Fibroblast of skin of right quadriceps (primary cell): ENCODE measurements at places on chromosomes 1 and 21.

- no peak for DNase-seq
Measured at GRCh38 chr1:2258996-2259395, 30.9 kb downstream of the SKI start.

GRCh38 chr1:174058624-174059023 lies 36.5 kb upstream of the RC3H1 start:
- peak; percentile 49 for DNase-seq

GRCh38 chr1:99725996-99726395 lies 40.4 kb downstream of the FRRS1 start:
- DNase-seq = no peak

GRCh38 chr1:19058476-19058797 lies 102.0 kb upstream of the IFFO2 start:
- no peak for DNase-seq

GRCh38 chr1:192530254-192530653 lies 45.3 kb upstream of the RGS1 start:
- DNase-seq = no peak

DNA sequence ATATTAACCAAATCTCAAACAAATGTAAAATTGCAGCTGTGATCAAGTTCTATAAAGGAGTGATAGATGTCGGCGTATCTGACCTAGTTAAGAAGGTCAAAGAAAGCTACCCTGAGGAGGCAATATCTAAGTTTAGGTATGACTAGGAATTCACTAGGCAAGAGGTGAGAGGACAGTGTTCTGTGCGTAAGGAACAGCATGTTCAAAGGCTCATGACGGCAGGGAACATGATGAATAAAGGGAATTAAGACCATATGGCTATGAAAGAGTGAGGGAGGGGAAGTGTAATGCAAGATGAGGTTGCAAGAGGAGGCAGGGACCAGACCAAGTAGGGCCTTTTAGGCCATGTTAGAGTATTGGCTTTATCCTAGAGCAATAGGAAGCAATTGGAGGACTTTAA lies 8.6 kb downstream of the LIX1L start:
- peak; percentile 23 for DNase-seq

- peak; percentile 83 for DNase-seq
Measured at GRCh38 chr21:25496825-25497482, 110.3 kb downstream of the MRPL39 start.

DNA sequence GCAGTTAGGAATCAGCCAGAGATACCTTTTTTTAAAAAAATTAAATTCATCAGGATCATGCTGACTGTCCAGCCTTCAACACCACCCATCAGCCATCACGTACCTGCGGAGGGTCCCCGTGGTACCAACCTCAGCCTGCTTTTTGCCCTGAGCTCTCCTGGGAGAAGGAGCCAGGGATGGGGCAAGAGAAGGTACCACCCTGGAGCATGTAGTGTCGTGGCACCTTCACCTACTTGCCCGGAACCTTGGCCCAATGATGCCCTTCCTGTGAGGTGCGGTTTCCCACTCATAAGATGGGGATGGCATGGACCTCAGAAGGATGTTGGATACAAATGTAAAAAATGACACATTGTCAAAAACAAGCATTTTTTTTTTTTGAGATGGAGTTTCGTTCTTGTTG lies 88.4 kb upstream of the C1orf174 start:
- no peak for DNase-seq

GRCh38 chr1:177082855-177083693 lies 81.4 kb downstream of the ASTN1 start:
- DNase-seq = peak; percentile 83

DNA sequence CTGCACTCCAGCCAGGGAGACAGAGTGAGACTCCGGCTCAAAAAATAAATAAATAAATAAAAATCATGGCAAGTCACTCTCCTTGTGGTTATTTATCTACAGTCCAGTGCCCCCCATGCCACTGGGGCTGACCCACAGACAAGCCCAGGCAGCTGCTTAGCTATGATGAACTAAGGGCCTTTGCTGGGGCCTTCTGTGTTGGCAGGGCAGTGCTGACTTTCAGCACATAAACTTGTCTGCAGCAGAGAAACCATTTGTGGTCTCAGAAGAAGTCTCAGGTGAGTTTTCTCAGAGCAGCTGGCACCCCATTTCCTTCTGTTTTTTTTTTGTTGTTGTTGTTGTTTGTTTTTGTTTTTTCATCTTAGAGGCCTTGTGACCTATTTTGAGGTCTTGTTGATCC lies 20.9 kb upstream of the CFHR4 start:
- no peak for DNase-seq

DNA sequence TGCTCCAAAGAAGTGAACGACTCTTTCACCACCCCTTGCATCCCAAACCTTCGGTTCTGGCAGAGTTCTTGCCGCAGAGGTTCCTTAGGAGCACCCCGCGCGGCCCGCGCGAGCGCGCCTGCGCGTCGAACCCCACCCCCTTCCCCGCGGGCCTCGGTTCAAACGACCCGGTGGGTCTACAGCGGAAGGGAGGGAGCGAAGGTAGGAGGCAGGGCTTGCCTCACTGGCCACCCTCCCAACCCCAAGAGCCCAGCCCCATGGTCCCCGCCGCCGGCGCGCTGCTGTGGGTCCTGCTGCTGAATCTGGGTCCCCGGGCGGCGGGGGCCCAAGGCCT lies at the start of gene C1orf56:
Gene C1orf56 (plus strand): TSS at position 161 of the 334 bp plus-strand sequence. CDS start 97 bp downstream, at position 258.
- peak; percentile 62 for DNase-seq

DNA sequence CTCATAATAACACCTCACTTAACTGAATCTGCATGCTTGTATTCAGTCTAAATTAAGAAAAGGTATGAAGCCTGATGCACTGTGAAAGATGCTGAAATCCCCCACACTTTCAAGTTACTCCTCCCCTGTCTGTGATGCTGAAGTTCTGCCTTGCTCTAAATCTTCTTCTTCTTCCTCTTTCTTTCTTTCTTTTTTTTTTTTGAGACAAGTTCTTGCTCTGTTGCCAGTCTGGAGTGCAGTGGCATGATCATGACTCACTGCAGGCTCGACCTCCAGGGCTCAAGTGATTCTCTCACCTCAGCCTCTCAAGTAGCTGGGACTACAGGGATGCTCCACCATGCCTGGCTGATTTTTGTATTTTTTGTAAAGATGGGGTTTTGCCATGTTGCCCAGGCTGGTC lies 231.0 kb upstream of the B3GALT2 start:
- DNase-seq = peak; percentile 20

- DNase-seq = no peak
Measured at GRCh38 chr21:41254090-41254700, 62.4 kb upstream of the FAM3B start.

GRCh38 chr1:76666499-76666898 lies 200.8 kb upstream of the ST6GALNAC5 start:
- no peak for DNase-seq

DNA sequence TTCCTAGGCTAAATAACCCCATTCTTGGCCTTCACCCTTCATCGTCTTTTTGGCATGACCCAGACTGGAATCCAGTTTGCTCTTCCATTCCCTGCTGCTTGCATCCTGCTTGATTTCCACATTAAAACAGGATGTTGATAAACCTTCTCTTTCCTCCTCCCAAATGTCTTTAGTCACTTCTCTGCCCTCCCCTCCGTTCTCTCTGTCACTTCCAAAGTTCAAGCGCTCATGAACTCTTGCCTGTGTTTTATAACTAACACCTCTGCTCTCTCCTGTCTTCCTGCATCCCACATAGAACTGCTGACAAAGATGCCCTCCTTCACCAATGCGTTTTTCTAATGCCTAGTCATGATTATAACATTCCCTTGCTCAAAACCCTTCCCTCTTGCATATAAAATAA lies 65.6 kb upstream of the SLC44A3 start:
- DNase-seq = no peak

GRCh38 chr1:36502616-36503015 lies 19.9 kb upstream of the CSF3R start:
- DNase-seq = no peak

DNA sequence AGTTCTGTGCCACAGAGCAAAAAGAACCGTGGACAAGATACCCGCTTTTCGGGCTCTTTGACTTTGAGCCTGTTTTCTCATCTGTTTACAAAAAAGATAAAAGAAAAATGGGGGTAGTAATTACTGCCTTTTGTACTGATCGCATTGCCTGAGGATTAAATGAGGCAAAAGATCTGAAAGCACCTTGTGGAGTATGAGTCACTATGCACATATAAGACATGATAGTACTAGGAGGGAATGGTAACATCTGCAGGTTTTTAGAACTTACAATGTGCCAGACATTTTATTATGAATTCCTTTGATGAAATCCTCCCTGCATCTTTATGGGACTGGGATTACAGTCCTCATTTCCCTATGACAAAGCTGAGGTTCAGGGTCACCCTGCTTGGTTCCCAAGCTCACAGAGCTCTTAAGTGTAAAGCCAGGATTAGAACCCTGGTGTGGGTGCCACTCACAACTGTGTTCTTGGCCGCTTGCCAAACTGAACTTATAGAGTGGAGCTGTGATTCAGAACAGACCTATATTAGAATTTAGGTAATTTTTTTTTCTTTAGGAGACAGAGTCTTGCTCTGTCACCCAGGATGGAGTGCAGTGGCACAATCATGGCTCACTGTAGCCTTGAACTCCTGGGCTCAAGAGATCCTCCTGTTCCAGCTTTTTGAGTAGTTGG lies 1.8 kb downstream of the DISC1 start:
- DNase-seq = peak; percentile 32

GRCh38 chr1:22828484-22829308 lies 118.1 kb downstream of the EPHB2 start:
- peak; percentile 20 for DNase-seq

DNA sequence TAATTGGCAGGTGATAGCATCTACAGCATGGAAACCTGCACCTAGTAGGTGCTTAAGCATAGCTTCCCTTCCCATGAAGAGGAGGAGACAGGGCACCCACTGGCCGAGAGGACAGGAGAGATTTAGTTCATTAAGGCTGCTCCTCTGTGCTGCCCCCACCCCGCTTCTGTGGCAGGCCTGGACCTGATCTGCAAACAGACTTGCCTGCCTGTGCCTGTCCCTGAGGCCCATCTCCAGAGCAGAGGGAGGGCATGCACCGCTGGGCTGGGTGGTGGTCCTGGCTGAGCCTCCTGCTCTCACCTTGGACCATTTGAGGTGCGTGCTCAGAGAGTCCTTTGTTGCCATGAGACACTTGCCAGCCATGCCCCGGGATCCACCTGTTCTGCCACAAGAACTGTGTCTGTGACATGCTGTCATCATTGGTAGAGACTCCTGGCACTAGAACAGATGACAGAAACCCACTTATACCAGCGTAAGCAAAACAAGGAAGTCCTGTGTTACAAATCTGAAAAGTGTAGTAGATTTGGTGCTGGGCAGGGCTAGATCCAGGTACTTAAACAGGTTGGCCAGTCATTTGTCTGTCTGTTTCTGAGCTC lies 55.6 kb downstream of the PTPRF start:
- DNase-seq = no peak

GRCh38 chr1:234154320-234155251 lies 218.7 kb upstream of the COA6 start:
- peak; percentile 64 for DNase-seq

DNA sequence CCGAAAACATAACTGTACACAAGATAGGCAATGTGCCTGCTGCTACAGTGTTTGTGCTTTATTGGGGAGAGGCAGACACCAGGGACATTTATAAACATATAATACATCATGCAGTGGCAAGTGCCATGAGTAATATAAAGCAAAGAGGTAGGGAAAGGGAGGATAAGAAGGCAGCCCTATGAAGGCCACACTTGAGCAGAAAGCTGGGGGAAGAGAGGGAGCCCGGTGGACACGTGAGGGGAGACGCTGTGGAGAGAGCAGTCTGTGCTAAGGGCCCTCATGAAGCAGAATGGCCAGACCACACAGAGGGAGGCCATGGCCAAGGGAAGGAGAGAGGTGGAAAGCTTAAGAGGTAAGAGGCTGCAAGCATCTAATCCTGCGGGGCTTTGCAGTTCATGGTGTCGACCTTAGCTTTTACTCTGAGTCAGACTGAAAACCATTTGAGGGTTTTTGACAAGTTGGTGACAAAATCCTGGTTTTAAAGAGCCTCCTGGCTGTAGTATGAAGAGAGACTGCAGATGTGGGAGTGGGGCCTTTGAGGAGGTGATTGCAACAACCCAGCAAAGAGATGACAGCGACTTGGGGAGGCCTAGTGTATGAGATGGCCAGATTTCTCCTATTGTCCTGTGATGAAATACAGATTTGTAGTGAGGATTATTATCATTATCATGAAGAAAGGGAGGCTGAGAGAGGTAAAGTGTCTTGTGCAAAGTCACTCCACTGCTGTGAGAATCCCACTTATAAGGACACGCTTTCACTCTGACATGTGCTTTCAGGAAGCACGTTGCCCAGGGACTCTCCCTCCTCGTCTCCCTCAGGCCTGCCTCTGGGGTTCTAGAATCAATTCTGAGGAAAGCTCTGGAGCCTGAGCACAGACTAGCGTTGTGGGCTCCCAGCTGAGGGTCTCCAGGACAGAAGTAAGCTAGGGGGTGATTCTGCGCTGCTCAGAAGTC lies 192.9 kb downstream of the RHOU start:
- no peak for DNase-seq
